Left lobe of liver (tissue), 2 donors: ENCODE measurements at places on chromosomes 1 and 21. TPM values are rescaled to one million over a fixed set of nuclear protein-coding genes. Genes with fewer than 3 reads are reported as not detected.

The UTS2 gene
- not detected for total RNA-seq

The PADI1 gene
- not detected for total RNA-seq

The CAPN9 gene
- not detected for total RNA-seq

The CASZ1 gene
- 4.8 TPM for total RNA-seq
